ENCODE measurements at places on chromosomes 5 and 9.

- no peak for DNase-seq
Measured at GRCh38 chr5:175694371-175695160, 36.7 kb downstream of the HRH2 start.

DNA sequence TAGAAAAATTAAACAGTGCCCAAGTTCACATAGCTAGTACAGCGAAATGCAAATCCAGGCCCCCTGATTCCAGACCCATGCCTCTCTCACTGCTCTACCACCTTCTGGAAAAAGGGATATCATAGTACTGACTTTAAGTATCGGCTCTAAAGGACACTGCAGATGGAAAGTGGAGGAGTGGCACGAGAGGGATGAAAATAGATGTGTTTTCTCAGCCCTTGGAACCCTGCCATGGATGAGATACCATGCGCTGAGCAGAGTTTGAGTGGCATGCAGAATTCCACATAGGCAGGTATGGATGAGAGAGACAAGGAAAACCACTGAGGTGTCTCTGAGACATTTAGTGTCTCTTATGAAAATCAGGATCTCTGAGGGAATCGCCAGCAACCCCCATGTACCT is 18.8 kb downstream of the CKMT2 start:
- DNase-seq: no peak

- DNase-seq: no peak
Measured at GRCh38 chr5:147168578-147169327, 66.1 kb upstream of the STK32A start.

DNA sequence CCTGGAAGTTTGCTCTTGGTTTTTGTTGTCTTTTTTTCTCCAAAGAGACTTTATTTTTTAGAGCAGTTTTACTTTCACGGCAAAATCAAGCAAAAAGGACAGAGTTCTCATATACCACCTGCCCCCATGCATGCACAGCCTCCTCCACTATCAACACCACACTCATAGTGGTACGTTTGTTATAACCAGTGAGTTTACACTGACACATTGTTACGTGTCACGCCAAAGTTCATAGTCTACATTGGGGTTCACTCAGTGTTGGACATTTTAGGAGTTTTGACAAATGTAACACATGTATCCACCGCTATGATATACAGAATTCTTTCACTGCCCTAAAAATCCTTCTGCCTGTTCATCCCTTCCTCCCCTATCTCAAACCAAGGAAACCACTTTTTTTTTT is 7.5 kb upstream of the ICE1 start:
- DNase-seq: no peak

DNA sequence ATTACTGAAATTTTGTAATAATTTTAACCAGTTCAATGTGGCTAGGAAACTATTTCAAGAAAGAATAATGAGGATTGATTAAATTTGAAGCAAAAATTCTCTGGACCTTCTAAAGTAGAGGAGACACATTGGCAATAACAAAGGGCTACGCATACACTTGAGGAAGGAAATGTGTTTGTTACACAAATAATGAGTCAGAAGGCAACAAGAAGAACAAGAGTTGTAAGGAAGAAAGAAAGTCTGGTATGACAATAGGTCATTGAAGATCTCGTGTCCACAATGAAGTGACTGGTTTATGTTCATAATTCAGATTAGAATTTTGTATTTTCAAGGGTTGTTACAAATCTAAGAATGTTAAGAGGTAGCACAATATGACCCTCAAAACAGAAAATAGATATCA is 25.8 kb downstream of the ST8SIA4 start:
- no peak for DNase-seq

- no peak for DNase-seq
Measured at GRCh38 chr9:93665128-93665636, 88.8 kb downstream of the PHF2 start.

All from NCI-H1417 treated with DMSO at 0.1 percent for 48 hours (cell line).